ENCODE measurements at places on chromosomes 1 and 21. TPM values are rescaled to one million over a fixed set of nuclear protein-coding genes. Genes with fewer than 3 reads are reported as not detected.
A peak's percentile ranks its signal among the peaks of the same experiment; 100 is the strongest.

The LRRC52 gene
- not detected for total RNA-seq

The DNAI4 gene
- 1.7 TPM for total RNA-seq

The H6PD gene
- total RNA-seq: 28.0 TPM

The CORT gene
- total RNA-seq: 0.34 TPM

The WNT4 gene
- not detected for total RNA-seq

The FCGR2B gene
- total RNA-seq: not detected

The VSIG8 gene
- not detected for total RNA-seq

The DYRK3 gene
- total RNA-seq: 13.0 TPM

The FAAP20 gene
- total RNA-seq: 61.5 TPM

The ST6GALNAC3 gene
- 0.53 TPM for total RNA-seq

The UQCRHL gene
- 1.6 TPM for total RNA-seq

- DNase-seq: no peak
These were observed 794 bp downstream of the NID1 start for GRCh38 chr1:236063919-236064673.

- no peak for DNase-seq
These were observed 642.8 kb downstream of the KCNT2 start for GRCh38 chr1:195965475-195965874.

DNA sequence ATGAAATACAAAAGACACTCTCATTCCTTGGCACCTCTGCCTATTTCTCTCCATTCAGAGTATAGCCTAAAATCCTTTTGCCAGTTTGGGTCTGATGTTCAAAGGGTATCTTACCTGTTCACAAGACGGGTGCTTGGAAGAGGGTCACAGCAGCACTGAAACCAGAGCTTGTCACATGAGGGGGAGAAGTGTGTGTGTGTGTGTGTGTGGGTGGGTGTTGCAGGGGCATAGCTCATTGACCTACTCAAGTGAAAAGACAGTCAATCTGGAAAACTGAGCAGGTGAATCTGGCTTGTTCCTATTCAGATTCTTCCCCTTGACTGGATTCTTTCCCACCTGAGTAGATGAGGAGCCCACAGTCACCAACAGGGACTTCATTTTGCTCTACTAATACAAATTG lies 63.9 kb downstream of the KCTD3 start:
- no peak for DNase-seq

GRCh38 chr1:113887402-113888175 lies at the start of gene BCL2L15:
Gene BCL2L15 (minus strand): TSS chr1:113887581. CDS start chr1:113887375, 206 bp downstream.
- no peak for DNase-seq

DNA sequence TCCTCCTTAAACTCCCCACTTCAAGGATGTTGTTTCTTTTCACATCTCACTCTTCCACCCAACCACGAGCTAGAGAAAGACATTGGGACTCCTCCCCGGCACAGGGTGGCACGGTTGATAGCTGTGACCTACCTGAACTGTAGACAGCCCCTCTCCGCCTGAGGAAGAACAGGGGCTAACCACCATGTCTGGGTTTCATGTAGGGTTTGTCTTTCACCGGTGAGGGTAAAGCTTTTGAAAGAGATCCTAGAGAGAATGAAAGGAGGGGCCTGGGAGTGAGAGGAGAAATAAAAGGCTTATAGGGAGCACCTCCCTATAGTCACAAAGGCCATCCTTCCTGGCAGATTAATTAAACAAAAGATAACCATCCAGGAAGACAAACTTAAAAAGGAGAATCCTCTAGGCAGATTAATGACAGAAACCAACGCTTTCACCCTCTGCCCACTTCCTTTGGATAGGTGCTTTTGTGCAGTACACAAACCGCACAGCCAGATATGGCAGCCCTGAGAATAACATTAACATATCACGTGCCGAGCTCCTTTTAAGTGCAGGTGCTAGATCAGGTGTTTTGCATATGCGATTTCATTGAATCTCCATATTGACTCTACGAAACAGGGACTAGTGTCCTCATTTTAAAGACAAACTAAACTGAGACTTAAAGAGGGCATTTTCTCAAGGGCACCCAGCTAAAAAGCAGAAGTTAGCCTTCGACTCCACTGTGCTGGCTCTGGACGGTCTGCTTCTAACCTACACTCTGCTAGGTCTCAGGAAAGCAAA lies 178.1 kb upstream of the RUNX1 start:
- DNase-seq: peak; percentile 52

- DNase-seq: no peak
These were observed 3.2 kb downstream of the ID3 start for GRCh38 chr1:23555986-23556634.

GRCh38 chr1:218823291-218823900 lies 350.3 kb upstream of the LYPLAL1 start:
- no peak for DNase-seq

DNA sequence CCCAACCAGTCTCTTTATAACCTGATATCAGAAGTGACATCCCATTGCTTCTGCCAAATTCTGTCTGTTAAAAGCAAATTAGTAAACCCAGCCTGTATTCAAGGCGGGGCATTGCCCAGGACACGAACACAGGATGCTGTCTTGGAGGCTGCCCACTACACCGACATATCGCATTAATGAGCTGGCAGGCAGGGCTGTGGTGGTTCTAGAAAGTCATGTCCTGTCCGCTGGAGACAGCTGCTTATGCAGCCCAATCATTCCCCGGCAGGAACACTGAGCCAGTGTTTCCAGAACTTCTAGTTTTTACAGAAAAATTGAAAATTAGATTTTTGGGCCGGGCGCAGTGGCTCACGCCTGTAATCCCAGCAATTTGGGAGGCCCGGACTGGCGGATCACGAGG lies 19.3 kb downstream of the C1orf167 start:
- no peak for DNase-seq

DNA sequence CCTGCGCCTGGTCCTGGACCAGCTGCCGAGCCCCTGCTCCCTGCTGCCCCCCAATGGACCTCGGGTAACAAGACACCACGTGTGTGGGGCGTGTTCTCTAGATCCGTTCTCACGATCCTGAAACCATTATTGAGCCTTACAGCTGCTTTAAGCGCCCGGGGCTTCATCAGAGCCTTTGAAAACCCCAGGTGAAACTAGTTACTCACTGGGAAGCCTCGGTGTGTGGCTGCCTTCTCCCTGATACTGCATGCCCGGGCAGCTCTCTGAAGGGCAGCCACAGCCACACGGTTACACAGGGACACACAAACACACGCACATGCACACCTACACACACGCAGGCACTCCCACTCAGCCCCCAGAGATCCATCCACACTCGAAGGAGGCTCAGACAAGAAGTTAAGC lies 5.3 kb downstream of the HES2 start:
- no peak for DNase-seq

DNA sequence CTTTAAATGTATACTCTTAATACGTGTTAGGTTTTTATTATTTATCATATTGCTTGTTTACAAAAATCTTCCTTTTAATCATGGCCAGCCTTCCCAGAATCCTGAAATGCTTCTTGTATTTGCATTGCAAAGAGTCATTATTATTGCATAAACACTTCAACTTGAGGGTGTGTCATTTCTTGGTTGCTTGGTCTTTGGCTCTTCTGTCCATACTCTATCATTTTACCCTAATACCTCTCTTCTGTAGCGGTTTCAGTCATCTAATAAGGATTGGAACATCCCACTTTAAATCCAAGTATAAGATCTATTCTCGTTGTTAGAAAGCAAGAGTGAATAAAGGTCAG lies 200.6 kb upstream of the CACYBP start:
- DNase-seq: no peak

- no peak for DNase-seq
These were observed 627.4 kb upstream of the NR5A2 start for GRCh38 chr1:199399996-199400724.

DNA sequence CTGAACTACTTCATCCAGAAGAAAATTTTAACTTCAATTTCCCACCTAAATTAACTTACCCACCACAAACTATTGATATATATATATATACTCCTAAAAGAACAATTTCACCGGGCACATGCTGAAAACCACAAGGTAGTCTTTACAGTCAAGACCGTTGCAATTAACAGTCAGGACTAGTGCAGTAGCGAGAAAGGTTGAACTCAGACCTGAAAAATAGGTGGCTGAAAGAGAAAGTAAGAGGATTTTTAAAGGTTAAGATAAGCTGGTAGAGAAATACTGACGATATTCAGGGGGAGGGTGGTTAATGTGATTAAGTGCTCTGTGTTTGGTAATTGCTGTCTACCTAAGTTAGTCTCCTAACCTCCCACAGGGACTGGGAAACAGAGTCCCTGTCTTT lies 1153.5 kb upstream of the TMPRSS15 start:
- DNase-seq: no peak

DNA sequence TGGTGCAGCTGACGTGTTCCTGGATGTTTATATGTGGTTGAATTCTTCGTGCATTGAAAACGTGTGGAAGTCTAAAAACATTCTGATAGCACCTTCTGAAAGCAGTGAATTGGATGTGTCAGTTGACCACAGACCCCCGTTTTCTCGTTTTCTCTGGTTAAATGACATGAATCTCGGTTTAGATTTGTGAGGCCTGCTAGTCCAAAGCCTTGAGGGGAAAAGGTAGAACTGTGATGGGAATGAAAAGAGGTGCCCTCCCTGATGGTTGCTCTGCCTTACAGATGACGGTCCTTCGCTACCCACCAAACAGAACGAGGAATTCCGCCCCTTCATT lies 8.9 kb downstream of the RER1 start:
- no peak for DNase-seq

DNA sequence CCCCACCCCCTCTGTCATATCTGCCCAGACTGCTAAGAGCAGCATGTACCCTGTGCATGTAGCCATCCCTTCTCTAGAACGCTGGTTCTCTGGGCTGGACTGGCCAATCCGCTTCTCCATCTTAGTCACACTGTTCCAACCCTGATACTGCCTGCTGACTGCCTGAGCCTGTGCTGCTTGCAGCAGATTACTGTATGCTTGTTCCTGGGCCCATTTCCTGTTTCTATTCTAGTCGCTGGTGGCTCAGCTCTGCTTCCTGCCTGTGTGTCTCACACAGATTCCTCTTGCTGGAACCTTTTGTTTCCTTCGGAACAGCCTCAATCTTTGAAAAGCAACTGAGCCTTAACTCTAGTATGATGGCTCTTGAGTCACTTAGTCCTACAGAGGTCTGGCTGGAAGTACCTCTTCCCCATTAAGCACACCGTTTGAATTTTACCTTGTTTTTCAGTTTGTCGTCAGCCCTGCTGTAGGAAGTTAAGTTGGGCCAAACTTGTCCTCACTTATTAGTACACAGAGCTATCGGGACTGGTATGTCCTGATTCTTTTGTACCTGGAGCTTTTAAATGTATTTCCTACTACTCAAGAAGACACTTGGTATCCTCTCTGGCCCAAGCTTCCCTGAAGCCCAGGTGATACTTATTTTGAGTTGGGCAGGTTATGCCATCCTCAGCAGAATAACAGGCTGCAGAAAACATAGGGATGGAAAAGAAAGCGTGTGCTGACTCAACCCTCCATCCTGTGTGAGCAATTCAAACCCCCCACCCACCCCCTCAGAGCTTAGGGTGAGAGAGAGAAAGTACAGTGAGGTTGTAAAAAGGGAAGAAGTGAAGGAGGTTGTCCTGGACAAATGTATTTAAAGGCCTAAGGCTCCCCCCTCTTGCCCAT lies 43.4 kb upstream of the PIGV start:
- DNase-seq: peak; percentile 87

GRCh38 chr1:179014123-179014522 lies 11.6 kb upstream of the FAM20B start:
- no peak for DNase-seq

- DNase-seq: no peak
These were observed 69.9 kb downstream of the LAMC1 start for GRCh38 chr1:183093066-183093668.

GRCh38 chr1:21725748-21726392 lies 56.7 kb upstream of the RAP1GAP start:
- DNase-seq: no peak

GRCh38 chr1:202143011-202143767 lies 1.3 kb downstream of the ARL8A start:
- DNase-seq: no peak

GRCh38 chr1:66933887-66934700 lies 9.3 kb downstream of the MIER1 start:
- no peak for DNase-seq

All from activated T-helper 2 cell treated with anti-CD3 and anti-CD28 coated beads, Interferon-gamma antibody, Interleukin-2, Interleukin-4, amounts not matched to agents 10 μg/mL and 5 μg/mL and 100 μg/mL, durations not matched to agents 14 hours and 24 hours and 36 hours (primary cell).